ENCODE measurements at places on chromosomes 7 and 10.

DNA sequence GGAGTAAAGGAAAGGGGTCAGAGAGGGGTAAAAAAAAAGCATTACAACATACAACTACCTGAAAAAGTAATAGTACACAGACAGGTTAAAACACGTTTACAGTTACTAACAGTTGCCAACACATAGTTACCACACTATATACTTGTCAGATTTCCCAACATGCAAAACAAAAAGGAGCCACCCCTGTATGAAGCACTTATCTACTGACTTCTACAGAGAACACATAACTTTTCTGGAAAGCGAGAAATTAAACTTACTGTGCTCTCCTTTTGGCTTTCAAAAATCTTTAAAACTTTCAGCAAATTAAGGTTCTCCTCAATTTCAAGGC lies 2.1 kb downstream of the ABI1 start:
- DNase-seq = no peak

DNA sequence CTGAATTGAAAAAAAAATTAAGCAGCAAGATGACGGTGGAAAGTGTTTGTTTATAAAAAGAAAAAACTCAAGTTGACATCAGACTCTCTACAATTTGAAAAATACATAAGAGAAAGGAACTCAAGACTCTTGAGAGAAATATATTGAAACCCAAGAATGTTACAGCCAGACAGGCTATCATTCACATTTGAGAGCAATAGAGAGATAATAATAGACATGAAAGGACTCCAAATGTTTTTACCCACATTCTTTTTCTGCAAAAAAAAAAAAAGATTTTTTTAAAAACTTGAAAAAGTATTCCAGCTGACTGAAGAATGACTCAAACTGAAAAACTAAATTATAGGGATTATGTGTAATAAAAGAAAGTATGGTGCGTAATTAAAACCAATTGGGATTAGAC lies 532.4 kb downstream of the INHBA start:
- no peak for DNase-seq

DNA sequence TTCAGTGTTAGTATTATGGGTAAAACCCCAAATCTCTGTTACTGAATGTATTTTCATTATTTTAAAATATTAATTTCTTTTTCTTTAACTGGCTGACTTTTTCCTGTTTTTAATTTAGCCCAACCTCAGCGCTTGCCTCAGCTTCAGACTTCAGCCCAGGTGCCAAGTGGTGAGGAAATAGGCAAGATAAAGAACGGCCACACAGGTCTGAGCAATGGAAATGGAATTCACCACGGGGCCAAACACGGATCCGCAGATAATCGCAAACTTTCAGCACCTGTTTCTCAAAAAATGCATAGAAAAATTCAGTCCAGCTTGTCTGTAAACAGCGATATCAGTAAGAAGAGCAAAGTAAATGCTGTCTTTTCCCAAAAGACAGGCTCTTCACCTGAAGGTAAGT lies 57.5 kb downstream of the MDFIC start:
- no peak for DNase-seq

DNA sequence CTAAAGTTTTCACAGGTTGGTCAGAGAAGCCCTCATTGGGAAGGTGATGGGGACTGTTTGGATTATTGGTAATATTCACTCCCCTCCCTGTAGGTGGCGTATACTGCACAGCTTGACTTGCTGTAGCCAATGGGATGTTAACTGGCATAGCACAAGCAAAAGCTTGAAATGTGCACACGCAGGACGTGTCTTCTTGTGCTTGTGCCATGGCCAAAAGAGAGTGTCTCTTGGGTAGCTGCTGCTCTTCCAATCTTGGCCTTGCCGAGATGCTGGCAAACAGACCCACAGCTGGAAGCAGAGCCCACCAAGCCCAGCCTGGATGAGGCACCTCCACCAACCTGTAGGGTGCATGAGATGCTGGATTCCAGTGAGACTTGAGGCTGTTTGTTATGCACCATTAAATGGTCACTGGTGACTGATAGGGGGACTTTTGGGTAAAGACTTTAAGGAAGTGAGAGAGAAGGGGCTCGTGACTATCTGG lies 266.0 kb downstream of the GRID1 start:
- DNase-seq = no peak

DNA sequence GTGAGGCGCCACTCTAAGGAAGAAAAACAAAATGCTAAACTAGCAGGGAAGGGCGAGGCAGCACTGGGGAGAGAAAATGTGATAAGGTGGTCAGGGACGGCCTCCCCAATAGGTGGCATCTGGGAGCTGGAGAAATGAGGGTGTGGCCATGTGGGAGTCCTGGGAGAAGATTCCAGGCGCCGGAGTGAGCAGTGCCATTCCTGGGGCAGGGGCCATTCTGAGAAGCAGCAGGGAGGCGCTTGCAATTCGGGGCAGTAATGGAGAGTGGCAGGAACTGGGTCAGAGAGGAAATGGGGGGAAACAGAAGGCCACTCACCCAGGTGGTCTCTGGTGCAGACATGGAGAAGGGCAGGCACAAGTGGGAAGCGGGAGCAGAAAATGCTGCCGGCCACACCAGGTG lies 61.8 kb upstream of the LRRC18 start:
- DNase-seq = no peak

GRCh38 chr10:122475591-122476332 lies 14.4 kb downstream of the HTRA1 start:
- DNase-seq = no peak

GRCh38 chr7:141976524-141977245 lies 3.1 kb upstream of the TAS2R38 start:
- DNase-seq = no peak

DNA sequence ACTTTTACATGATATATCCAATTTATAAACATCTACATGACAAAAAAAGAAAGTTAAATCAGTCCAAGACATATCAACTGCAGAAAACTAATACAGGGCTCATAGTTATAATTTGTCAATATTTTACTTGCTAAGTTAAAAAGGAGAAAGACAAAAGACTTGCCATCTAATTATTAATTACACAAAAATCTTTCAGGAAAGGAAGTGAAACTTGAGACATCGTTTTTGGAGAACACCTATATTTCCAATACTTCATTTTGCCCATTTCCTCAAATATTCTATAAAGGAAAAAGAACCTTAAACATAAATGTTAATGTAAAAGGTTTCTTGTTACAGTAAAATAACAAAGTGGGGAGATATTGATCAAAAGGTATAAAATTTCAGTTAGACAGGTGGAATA lies 148.7 kb downstream of the CACNA2D1 start:
- no peak for DNase-seq

DNA sequence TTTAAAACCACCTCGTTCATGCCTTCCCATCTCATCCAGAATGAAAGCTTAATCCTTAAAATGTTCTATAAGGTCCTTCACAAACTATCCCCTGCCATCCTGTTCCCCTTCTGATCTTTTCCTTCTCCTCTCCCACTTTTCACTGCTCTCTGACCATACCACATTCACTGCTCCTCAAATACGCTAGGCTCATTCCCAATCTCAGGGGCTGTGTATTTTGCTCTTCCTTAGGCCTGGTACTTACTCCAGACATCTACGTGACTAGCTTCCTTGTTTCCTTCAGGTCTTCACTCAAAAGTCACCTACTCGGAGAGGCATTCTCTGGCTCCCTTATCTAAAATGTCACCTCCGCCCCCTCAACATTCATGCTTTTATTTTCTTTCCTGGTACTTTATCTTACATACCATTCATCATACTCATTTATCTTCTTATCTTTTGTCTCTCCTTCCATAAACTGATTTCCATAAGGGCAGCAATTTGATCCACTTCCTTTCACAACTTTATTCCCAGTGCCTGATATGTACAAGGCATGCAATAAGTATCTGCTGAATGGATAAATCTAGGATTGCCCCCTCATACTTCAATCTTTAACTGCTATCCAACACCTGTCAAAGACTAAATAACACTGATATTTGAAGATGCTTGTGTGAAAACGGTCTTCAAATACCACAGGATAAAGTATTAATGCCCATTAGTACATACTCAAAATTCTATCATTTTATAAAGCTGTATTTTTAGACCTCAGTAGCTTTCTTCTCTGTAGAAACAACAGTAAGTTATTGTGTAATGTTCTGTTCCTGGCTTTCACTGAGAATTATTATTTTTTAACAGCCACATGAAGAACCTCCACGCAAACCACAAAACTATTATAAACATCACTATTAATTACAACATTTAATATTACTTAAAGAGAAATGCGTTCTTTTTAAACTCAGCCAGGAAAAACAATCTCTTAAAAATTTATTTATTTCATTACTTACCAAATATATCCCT lies 27.0 kb downstream of the JMJD1C start:
- DNase-seq = no peak

DNA sequence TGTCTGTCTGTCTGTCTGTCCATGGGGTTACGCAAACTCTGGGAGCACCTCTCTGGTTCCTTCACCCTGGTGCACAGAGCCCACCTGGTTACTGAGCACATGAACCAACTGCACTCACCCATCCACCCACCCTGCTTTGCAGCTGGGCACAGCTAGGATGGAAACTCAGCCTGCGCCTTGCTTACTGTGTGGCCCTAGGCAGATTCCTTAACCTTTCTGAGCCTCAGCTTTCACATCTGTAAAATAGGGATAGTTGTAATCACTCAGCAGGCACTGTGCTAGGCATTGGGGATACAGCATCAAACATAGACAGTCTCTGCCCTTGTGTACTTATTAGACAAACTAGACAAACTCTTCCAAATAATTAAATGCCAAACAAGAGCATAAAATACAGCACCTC lies 21.8 kb upstream of the INMT start:
- no peak for DNase-seq

GRCh38 chr10:71882813-71883659 lies 32.0 kb upstream of the PSAP start:
- DNase-seq = no peak

DNA sequence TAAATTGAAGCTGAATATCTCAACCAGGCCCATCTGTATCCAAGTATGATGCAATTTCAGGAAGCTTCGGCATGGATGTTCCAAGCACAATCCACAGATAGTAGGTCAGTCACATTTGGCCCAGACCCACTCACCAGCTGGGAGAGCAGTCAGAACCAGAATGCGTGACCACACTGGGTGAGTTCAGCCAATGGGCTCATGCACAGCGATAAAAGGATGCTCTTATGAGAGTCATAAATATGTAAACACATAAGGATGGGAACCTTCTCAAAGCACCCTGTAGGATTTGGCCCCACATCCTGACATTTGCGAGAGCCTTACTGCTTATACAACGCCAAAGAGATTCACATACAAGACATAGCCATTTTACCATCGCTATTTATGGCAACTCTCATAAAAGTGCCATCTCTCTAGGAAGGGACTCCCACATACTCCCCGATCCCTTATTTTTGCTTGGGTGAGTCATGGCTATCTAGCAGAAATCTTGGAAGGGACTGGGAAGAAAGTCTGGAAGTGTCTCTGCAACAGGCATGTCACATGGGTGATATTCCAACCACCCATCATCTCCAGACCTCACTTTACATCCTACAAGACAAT lies 3.0 kb downstream of the AFAP1L2 start:
- no peak for DNase-seq

- DNase-seq = no peak
Observed at GRCh38 chr7:13288516-13288915, 601.1 kb downstream of the ARL4A start.

DNA sequence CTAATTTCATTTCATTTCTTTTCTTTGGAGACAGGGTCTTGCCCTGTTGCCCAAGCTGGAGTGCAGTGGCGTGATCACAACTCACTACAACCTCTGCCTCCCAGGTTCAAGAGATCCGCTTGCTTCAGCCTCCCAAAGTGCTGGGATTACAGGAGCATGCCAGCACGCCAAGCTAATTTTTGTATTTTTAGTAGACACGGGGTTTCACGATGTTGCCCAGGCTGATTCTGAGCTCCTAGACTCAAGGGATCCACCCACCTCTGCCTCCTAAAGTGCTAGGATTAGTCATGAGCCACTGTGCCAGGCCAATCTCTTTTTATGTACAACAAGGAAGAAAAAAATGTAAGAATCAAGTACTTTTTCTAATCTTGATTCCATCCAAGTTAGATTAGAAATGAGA lies 10.7 kb upstream of the KMT2E start:
- no peak for DNase-seq

- no peak for DNase-seq
Observed at GRCh38 chr7:144955422-144955821, 119.6 kb upstream of the TPK1 start.

- DNase-seq = no peak
Observed at GRCh38 chr7:25025218-25025671, 45.3 kb upstream of the OSBPL3 start.

- DNase-seq = no peak
Observed at GRCh38 chr7:118902600-118902999, 678.1 kb downstream of the ANKRD7 start.

GRCh38 chr7:21902240-21902639 lies 43.5 kb downstream of the CDCA7L start:
- DNase-seq = no peak

Data from stimulated activated CD4-positive, alpha-beta T cell treated with anti-CD3 and anti-CD28 coated beads, Interleukin-15, amount 100 ng/mL, for 1 hour (primary cell).